ENCODE measurements at places on chromosomes 4 and X. TPM values are rescaled to one million over a fixed set of nuclear protein-coding genes. Genes with fewer than 3 reads are reported as not detected.

GRCh38 chr4:95552942-95553550 is 4.3 kb upstream of the UNC5C start:
- no peak for DNase-seq

- DNase-seq = no peak
Observed at GRCh38 chrX:120309873-120310705, 1.2 kb downstream of the TMEM255A start.

- no peak for DNase-seq
Observed at GRCh38 chr4:37872310-37872988, 18.4 kb upstream of the TBC1D1 start.

- no peak for DNase-seq
Observed at GRCh38 chrX:43551590-43551989, 104.5 kb upstream of the MAOA start.

DNA sequence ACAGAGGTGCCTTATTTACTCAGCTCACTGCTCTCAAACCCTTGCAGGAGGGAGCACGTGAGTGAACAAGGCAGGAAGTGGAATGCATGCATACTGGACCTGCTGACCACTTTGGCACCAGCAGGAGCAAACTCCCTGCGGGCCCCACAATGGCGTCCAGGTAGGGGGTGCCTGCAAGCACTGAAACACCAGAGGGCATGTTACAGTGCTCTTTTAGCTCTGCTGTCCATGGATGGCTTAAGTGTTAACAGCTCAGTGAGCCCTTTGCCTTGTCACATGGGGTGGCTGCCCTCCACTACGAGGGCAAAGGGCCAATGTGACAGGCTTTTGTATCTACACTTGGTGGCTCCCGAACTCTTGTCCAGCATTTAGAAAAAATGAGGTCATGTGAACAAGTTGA is 199.5 kb upstream of the UGT8 start:
- no peak for DNase-seq

GRCh38 chr4:37236165-37236564 is 8.4 kb upstream of the NWD2 start:
- no peak for DNase-seq

GRCh38 chr4:68342134-68342533 is 7.8 kb downstream of the YTHDC1 start:
- peak; percentile 25 for DNase-seq

GRCh38 chr4:102578819-102579218 is 77.7 kb downstream of the NFKB1 start:
- DNase-seq = no peak

- no peak for DNase-seq
Observed at GRCh38 chr4:1027915-1028238, 16.5 kb downstream of the FGFRL1 start.

- DNase-seq = peak; percentile 18
Observed at GRCh38 chrX:43882294-43882681, at the start of gene MAOB. MAOB (minus strand) TSS chrX:43882450; CDS start chrX:43882299, 151 bp downstream.

- DNase-seq = no peak
Observed at GRCh38 chrX:144612076-144612475, 635.2 kb upstream of the SPANXN1 start.

DNA sequence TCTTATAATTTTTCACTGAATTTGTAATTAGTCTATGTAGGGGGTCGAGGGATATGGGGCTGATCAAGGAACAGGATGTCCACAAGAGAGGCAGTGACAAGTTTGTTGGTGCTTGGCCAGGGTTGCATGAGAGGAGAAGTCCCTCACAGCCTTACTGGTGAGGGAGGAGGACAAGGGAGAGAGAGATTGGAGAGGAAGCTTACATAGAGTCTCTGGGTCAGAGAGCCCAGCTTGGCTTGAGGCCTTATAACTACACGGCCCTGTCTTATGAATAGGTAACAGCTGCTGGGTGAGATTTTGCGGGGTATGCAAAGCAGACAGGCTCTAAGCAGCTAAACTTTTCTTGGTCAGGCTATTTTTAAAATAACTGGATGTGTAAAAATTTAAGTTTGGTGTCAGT is 37.9 kb upstream of the OTUD4 start:
- DNase-seq = no peak

DNA sequence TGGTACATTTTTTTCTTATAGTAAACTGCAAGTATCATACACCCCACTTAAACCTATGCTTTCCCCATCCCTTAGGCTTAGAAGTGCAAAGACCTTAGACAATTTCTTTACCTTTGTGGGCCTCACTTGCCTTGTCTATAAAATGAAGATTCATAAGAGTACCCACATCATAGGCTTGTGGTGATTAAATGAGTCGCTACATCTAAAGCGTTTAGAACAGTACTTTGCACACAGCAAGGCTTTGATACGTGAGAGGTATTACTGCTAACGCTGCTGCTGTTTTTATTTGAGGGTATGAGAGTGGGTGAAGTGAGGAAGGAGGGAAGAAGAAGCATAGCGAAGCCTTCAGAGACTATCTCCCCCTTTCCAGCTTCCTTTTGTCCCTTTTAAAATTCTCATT is 87.8 kb upstream of the RPS6KA3 start:
- DNase-seq = no peak

DNA sequence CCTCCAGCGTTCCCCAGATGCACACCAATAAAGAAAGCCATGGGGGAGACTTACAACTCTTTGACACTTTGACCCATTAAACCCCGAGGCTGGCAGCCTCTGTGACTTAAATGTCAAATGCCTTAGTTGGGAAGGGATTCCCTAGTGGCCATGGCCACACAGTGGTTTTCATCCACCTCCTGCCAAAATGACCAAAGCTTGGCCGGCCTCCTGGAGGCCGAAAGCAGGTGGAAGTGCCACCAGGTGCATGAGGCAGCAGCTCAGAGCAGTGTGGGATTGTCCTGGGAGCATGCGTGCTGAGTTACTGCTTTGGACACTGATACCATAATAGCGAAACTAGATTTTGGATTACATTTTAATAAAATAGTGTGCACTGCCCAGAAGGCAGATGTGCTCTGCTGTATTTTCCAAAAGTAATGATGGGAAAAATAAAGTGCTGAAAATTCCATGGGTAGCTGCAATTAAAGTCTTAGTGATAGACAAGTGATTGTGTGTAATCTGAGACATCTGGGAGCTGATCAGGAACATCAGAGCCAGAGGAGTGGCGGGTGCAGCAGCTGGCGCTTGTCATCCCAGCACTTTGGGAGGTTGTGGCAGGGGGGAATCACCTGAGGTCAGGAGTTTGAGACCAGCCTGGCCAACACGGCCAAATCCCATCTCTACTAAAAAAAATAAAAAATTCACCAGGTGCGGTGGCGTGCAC is 39.8 kb upstream of the TADA2B start:
- DNase-seq = no peak

DNA sequence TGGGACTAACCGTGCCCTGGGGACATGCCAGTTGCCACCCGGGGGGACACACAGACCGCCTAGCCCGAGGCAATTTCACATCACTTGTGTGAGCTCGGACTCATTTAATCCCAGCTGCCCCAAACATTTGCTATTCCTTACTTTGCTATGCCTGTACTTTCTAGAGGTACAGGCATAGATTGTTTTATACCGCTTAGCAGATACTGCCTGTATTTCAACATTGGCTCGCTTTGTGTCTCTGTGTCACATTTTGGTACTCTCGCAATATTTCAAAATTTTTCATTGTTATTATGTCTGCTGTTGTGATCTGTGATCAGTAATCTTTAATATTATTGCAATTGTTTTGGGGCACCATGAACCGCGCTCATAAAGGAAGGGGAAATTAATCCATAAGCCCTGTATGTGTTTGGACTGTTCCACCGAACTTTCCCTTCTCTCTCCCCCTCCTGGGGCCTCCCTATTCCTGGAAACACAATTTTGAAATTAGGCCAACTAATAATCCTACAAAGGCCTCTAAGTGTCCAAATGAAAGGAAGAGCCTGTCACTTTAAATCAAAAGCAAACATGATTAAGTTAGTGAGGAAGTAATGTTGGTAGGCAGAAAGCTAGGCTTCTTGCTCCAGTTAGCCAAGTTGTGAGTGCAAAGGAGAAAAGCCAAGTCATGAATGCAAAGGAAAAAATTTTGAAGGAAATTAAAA is 568 bp upstream of the CASP6 start:
- DNase-seq = peak; percentile 40

- no peak for DNase-seq
Observed at GRCh38 chrX:15956681-15957080, 102.1 kb upstream of the AP1S2 start.

- peak; percentile 42 for DNase-seq
Observed at GRCh38 chr4:156294577-156294976, 340.9 kb upstream of the CTSO start.

DNA sequence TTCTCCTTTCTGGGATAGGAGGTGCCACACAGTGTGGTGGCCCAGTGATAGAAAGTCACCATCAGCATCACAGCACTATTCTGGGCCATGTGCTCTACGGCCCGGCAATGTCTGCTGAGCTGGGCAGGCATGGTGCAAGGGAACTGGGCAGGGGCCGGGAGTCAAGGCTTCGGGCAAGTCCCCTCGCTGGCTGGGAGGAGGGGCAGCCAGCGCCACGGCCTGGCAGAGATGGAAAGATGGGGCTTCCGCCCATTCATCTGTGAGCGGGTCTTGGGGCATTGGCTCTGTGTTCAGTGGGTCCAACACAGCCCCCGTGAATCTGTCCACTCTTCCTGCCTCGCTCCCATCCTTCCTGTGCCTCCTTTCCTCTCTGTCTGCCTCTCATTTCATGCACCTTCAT is 7.1 kb upstream of the ATP2B3 start:
- DNase-seq = no peak

GRCh38 chr4:92012899-92013867 is 290.6 kb upstream of the GRID2 start:
- DNase-seq = no peak

DNA sequence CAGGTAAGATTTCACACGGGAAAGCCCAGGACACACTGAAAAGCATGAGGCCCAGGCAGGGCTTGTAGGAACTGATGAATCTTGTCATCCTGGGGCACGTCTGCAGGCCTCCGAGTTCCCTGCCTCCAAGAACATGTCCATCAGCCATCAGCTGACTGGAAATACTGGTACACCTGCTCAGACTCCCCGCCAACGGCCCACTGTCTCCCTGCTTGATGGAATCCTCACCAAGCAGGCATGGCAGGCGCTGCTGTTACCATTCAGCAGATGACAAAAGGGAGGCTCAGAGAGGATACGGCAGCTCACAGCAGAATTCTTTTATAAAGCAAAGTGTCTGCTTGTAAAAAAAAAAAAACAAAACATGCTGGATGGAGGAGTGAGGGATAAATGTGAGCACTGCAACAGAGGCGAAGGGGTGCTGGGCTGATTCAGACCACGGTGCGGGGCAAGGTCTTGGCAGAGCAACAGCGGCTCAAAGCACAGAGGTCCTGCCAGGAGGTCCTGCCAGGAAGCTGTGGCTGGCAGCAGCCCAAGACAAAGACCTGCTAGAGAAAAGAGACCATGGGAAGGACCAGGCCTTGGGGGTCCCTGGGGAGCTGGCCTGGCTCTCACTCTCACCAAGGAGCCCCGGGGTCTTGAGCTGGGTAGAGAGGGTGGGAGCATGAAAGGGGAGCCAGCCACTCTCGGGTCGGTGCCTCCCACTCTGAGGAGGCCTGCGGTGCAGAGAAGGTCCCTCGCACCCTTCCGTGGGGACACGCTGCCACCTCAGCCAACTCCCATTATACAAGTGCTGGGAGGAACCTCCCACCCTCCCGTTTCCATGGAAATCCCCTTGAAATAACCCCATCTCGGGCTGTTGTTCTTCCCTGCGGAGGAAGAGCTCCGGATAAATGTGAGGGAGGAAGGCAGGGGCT is 25.6 kb downstream of the PPP2R2C start:
- DNase-seq = peak; percentile 25

- no peak for DNase-seq
Observed at GRCh38 chr4:126269106-126269505, 954.4 kb downstream of the FAT4 start.

- no peak for DNase-seq
Observed at GRCh38 chr4:158778712-158779111, 9.9 kb downstream of the FNIP2 start.

- no peak for DNase-seq
Observed at GRCh38 chr4:41366911-41367517, 110.3 kb downstream of the UCHL1 start.

DNA sequence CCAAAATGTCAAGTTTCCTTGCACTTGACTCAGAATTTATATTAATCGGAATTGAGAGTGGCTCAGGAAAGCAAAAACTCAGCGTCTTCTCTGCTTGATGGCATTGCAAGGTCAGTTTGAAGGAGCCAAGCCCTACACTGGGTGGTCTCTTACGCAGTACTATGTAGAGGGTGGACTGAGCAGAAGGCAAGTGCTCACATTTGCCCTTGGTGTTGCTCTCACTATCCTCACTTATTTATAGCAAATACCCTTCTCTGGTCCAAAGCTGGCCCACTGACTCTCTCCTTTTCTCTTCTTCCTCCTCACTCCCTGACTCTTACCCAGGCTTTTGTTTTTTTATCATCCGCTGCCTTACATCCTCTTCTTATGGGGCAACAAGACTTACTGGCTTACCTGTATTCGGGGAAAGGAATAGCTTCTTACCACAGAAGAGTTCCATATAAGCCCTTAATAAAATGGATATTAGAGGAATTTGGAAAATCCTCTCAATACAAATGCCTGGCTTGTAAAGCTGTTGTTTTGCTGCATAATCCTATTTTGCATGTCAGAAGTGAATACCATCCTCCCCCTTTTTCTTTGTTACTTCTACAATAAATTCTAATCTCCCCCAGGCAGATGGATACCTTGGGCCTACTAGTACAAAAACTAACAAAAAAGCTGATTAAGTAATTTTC is 24.8 kb upstream of the GATB start:
- no peak for DNase-seq

- DNase-seq = no peak
Observed at GRCh38 chr4:105025263-105026017, 121.2 kb upstream of the TET2 start.

DNA sequence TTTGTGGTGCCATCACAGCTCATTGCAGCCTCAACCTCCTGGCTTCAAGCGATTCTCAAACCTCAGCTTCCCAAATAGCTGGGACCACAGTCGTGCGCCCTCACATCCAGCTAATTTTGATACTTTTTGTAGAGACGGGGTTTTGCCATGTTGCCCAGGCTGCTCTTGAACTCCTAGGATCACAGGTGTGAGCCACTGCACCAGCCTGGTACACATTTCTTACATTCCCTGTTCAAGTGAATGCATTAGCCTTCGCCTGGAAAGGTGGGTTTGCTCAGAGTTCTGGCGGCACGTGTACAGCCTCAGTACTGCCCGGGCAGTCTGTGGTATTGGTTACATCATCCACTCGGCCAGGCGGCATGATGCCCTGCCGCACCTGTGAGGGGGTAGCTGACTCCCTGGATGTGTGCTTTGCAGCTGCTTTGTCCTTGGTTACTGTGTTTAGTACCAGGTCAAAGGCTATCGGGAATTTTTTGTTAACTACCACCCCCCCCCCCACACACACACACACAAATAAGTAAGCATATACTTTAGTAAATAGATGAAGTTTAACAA is 57.1 kb downstream of the TNIP2 start:
- DNase-seq = no peak

Gene TMEM31
- 1.8 TPM for polyA plus RNA-seq

Gene PAGE1
- not detected for polyA plus RNA-seq

Gene FAM184B
- polyA plus RNA-seq = 0.85 TPM

Gene HTN3
- not detected for polyA plus RNA-seq

Gene PAK3
- polyA plus RNA-seq = 6.5 TPM

Gene SHROOM4
- 22.0 TPM for polyA plus RNA-seq

Gene PWWP3B
- 3.3 TPM for polyA plus RNA-seq

Gene POLN
- 6.6 TPM for polyA plus RNA-seq

Gene HS3ST1
- 0.68 TPM for polyA plus RNA-seq

Gene ELK1
- 25.8 TPM for polyA plus RNA-seq

Gene LDB2
- 87.8 TPM for polyA plus RNA-seq

Gene MAGEC2
- not detected for polyA plus RNA-seq

Gene GLRB
- polyA plus RNA-seq = 16.5 TPM

Data from left kidney (tissue), 8 donors.